ENCODE measurements at places on chromosomes 16 and 17.
A peak's percentile ranks its signal among the peaks of the same experiment; 100 is the strongest.

DNA sequence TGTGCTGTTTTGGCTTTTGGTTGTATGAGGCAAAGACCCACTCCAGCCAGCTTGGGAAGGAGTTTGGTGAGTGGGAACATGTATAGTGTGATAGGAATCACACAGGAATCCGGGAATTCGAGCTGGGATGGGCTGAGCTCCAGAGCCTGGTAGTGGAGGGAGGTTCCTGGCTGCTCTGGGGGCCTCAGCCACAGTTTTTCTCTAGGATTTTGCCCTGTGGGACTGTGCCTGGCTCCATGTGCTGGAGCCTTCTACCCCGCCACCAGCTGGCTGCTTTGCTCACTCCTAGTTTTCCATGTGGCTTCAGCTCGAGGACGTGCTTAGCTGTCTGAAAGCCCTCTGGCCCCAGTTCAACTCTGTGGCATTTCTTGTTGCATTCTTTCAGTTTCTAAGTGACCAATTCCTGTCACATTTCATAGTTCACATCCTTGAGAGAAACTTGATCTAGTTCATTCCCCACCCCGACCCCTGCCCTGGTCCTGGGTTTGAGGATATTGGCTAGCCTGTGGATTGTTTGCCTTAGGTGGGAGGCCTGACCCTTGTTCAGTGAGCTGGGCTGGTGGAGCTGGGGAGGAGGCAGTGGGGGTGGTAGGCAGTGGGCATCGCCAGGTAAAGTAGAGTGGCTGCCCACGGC is 5.0 kb downstream of the SEC14L1 start:
- no peak for DNase-seq

DNA sequence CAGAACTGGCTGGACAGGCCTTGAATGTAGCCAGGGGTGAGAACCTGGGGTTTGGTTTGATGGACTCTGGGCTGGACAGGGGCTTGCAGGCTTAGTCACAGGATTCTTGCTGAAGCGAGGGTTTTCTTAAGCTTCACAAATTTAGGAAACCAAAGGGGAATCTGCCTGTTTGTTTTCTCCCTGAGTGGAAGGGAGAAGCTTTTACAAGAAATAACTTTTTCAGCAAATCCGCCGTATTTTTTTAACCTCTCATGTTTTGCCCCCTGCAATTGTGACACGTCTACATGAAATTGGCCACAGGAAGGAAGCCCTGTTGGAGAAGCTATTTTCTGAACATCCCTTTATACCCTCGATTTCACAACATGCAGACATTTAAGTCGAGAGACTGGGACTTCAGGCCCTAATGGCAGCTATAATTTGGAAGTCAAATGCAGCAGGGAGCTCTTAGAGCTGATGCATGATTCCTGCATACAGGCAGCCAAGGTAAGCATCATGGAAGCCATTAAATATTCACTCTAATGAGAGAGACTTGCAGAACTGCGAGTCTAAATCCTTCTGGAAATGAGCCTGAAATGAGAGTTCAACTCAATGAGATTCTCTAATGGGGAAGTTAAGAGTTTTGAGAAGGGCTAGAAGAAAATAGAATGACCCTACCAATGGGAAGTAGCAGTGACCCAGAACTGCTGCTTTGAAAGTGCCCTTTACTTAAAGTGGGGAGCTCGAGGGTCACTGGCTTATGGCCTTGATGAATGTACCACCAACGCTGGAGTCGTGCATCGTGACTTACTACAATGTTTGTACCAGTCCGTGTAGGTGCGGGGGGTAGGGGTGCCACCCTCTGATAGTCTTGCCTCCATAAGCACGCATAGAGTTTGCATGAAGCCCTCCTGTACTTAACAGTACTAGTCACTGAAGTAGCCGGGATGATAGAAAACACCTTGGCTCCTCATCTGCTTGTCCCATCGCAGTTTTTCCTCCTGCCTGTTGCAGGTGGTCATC is 45.1 kb upstream of the IRF8 start:
- no peak for DNase-seq

- DNase-seq, result no peak
Observed at GRCh38 chr16:49739381-49739780, 116.5 kb downstream of the ZNF423 start.

DNA sequence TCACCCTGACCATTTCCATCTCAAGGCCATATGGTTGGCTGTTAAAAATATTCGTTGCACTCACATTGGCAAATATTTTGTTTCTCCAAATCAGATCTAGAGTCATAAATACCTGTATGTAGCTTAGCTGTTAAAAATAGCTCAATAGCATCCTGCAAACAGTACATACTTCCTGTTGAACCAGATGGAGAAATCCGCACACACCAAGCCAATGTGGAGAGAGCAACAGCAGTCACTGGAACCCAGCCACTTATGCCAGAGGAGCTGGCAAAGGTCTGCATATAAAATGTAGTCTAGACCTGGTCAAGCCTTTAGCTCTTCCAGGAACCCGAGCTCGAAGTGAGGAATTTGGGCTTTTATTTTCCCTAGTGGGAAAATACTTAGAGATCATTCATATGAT is 146.4 kb upstream of the KCNJ16 start:
- DNase-seq, result no peak

GRCh38 chr17:29111816-29112499 is 68.2 kb downstream of the MYO18A start:
- DNase-seq, result peak; percentile 91

- peak; percentile 62 for DNase-seq
Observed at GRCh38 chr16:17448640-17449638, 21.8 kb downstream of the XYLT1 start.

- DNase-seq, result no peak
Observed at GRCh38 chr17:69012895-69013805, 47.6 kb downstream of the ABCA9 start.

DNA sequence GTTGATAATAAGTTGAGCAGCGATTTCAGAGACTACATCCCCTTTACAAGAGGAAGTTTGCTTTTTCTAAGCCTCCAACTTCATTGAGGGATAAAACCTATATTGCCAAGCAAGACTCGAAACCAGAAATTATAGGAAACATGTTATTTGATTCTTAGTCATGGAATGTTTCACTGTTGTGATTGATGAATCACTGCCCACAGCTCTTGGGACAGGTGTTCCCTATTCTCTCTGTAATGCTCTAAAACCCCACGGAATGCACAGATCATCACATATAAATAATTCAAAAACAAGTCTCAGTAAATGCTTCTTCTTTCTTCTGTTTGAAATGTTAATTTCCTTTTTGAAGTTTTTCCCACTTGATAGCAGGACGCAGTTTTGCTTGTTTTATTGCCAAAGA is 809.5 kb upstream of the GOT2 start:
- no peak for DNase-seq

- peak; percentile 74 for DNase-seq
Observed at GRCh38 chr17:29138971-29139691, 41.1 kb downstream of the MYO18A start.

- DNase-seq, result peak; percentile 59
Observed at GRCh38 chr17:36935671-36936454, 1.4 kb upstream of the LHX1 start.

- DNase-seq, result peak; percentile 68
Observed at GRCh38 chr17:68398691-68399637, 58.3 kb downstream of the WIPI1 start.

DNA sequence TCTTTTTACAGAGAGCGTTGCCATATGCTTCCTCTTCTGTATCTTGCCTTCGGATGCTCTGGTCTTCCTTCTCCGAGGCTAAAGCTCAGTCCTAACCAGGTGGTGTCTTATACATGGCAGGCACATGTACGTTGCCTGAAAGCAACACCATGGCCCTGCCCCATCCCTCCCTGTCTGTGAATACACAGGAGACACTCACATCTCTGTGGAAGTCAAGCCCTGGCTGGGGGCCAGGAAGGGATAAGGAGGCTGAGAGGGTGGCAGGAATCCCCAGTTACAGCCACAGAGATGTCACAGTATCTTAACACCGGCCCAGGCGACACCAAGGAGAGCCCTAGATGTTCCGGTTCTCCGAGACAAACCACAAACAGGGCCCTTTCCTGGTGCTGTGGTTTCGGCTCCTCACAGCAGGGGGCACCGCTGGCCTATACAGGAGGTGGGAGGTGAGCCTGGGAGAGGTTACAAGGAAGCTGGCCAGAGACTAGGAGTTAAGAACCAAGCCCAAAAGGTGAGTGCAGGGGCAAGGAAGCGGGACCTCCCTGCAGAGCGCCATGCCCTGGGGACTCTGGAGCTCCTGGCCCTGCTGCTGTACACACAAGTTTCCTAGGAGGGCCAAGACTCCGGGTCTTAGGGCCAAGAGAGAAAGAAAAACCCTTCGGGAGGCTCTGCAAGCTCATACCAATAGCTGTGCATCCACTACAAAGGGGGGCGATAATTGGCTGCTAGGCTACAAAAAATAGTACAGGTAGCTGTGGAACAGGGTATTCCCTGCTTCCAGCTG is 41.7 kb downstream of the SRL start:
- no peak for DNase-seq

GRCh38 chr16:24520983-24521382 is 18.4 kb upstream of the RBBP6 start:
- no peak for DNase-seq

GRCh38 chr17:81176666-81177065 is 10.6 kb upstream of the AATK start:
- no peak for DNase-seq

GRCh38 chr16:31474773-31475738 is 3.1 kb downstream of the TGFB1I1 start:
- no peak for DNase-seq

GRCh38 chr16:69610356-69610755 is 44.6 kb downstream of the NFAT5 start:
- DNase-seq, result no peak

DNA sequence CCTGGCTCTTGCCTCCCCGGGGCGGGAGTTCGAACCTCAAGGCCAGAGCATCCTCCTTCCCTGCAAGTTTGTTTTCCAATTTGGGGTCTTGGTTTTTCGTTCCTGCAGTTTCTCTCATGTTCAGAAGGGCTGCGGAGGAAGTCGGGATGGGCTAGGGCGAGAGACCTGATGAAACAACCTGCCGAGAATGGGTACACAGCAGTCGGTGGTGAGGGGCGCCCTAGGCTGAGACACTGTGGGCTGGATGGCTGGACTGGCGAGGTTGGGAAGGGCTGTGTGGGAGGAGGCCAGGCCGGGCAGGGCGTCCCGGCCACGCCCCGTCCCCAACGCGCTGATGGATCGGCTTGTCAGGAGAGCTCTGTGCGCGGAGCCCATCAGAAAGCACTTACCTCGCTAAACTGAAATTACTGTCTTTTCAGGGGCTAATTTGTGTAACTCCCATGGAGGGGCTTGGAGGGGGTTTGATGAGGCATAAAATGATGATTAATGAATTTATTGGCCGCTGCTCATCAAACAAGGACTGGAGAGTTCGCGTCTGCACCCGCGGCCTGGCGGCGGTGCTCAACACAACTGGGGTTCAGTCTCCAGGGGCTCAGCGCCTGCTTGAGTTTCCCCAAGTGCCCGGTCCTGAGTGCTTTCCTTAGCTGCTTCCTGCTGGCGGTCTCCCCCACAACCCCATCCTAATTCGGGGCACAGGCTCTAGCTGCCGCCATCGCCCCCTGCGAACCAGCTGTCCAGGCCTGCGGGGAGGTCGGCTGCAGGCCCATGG is 9.0 kb downstream of the IRX5 start:
- no peak for DNase-seq

DNA sequence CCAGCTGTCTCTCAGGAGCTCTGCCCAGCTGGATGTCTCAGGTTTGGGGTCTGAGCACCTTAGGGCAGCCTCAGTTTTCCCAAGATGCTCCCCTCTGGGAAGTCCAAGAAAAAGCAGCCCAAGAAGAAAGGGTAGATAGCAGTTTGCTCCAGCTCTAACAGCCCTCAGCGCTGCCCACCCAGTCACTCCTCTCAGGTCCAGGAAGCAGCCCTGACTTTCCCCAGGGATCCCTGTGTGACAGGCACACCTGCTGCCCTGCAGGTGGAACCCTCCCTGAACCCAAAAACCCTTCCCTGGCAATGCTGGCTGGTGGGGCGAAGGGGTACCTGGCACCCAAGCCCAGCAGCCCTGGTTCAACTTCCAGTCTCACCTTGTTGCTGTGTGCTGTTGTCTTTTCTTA is 48.1 kb downstream of the BEAN1 start:
- DNase-seq, result peak; percentile 48

GRCh38 chr17:67636834-67637520 is 80.8 kb upstream of the NOL11 start:
- DNase-seq, result no peak

DNA sequence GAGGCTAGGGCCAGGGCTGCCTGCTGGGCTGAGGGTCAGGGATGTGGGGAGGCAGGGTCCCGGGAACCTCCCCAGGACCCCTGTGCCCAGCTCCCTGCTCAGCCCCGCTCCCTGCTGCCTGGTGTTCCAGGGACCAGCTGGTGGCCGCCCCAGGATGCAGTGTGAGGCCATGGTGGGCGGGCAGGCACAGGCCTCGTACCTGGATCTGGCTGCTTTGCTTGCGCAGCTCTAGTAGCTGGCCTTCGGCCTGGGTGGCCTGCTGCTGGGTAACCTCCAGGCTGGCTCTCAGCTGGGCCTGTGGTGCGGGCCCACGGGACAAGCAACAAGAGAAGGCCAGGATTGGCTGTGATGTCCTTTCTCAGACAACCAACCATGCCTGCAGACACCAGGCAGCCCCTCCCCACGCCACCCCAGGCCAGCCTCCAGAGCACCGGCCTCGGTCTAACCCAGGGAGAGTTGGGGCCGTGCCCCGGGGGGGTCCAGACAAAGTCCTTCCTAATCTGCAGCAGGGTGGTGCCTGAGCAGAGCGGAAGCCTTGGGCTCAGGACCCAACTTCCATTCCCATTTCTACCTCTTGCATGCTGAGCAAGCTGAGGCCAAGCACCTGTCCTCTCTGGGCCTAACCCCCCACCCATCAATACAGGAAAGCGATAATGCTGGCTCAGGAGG is 4.1 kb downstream of the TRIM65 start:
- no peak for DNase-seq

- no peak for DNase-seq
Observed at GRCh38 chr16:27706866-27707685, 157.1 kb downstream of the KATNIP start.

GRCh38 chr16:55000595-55000994 is 69.9 kb downstream of the IRX5 start:
- no peak for DNase-seq

DNA sequence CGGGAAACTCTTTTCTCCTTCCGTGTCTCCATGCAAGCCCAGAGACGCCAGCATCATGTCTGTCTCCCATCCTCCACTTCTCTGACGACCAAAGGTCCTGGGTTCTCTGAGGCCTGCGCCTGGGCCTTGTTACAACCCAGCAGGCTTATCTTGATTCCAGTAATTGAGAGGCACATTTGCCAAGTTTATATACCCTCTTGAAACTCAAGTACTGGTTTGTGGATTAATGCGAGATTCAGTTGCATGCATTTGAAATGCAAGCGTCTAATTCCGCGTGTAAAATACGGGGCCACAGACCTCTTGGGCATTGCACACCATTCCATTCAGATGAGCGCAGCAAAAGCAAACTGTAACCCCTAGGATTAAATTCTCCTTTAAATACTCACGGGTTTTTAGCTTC is 28.7 kb upstream of the CRISPLD2 start:
- no peak for DNase-seq

DNA sequence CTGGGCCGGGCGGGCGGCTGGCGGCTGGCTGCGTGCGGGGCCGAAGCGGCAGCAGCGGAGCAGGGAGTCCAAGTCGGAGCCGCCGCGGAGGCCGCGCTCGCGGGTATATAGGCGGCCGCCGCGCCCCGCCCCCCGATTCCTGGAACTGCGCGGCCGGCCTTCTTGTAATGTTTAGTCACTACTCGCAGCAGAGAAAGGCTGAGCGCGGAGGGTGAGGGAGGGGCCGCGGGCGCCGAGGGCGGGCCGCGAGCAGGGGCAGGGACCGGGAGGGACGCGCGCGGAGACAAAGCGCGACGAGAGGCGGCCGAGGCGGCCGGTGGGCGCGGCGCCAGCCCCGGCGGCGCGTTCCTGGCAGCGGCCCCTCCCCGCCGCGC is at the start of gene SOCS3:
SOCS3 (minus strand) TSS at position 81 of the 374 bp plus-strand sequence. CDS start 982 bp downstream, outside the sequence.
- DNase-seq, result peak; percentile 99
